ENCODE measurements at places on chromosomes 1 and 21.

DNA sequence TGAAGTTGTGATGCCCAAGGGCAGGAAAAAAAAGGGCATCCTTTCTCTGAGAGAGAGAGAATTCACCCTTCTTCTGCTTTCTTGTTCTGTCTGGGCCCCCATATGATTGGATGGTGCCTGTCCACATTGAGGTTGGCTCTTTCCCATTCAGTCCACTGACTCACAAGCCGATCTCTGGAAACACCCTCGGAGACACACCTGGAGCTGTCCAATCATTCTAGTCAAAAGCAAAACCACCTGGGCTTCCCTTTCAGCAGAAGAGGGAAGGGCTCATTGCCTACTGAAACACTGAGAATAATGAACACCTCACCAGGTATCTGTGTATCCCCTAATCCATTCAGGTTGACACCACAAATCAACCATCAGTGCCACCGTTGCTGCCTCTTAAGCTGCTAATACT lies 103.7 kb upstream of the GNG12 start:
- DNase-seq = no peak

DNA sequence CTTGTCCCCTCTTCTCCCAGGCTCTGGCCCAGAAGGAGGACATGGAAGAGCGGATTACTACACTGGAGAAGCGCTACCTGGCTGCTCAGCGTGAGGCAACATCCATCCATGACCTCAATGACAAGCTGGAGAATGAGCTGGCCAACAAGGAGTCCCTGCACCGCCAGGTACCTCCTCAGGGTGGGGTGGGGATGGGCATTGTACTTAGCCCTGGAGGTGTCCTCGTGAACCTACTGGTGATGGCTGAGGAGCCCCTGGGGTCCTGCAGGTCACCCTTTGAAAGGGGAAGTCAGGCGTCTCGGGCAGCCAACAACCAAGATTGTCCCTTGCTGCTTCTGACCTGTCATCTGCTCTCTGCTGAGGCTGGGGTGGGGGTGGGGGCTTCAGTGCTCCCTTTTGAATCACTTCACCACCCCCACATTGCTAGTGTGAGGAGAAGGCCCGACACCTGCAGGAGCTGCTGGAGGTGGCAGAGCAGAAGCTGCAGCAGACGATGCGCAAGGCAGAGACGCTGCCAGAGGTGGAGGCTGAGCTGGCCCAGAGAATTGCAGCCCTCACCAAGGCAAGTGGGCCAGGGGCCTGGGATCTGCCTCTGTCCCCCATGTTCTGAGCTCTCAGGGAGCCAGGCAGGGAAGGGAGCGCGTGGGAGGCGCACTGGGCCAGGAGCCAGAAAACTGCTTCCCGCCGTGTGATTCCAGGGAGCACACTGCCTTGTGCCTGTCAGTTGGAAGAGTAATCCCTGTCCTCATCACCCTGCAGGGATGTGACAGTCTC lies 19.7 kb downstream of the PPFIA4 start:
- DNase-seq = no peak

GRCh38 chr1:59418363-59419144 lies 121.7 kb downstream of the FGGY start:
- DNase-seq = no peak

DNA sequence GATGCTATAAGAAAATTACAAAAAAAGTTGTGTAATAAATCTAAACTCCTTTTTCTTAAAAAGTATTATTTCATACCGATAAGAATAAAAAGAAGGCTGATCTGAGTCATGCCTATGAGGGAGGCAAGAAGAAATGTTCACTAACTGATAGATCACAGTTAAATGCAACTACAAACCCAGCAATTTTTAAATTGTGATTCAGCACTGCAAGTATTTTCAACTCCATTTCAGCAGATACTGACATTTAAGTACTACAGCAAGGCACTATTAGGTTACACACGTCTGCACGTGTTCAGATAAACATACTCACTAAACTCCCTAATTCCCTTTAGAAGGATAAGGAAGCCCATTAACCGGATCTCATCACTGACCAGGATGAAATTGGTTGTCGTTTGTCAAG lies 213.3 kb upstream of the ZRANB2 start:
- DNase-seq = no peak

- DNase-seq = no peak
Measured at GRCh38 chr1:27116697-27117096, 38.2 kb downstream of the SLC9A1 start.

- no peak for DNase-seq
Measured at GRCh38 chr1:88737338-88737927, 53.4 kb downstream of the PKN2 start.

GRCh38 chr1:61280452-61280851 lies 198.1 kb downstream of the NFIA start:
- DNase-seq = no peak

- DNase-seq = no peak
Measured at GRCh38 chr1:2595261-2595811, 8.8 kb downstream of the PRXL2B start.

GRCh38 chr1:42210421-42211133 lies 46.0 kb upstream of the GUCA2A start:
- no peak for DNase-seq

- no peak for DNase-seq
Measured at GRCh38 chr1:48214820-48215219, 7.7 kb upstream of the SLC5A9 start.

DNA sequence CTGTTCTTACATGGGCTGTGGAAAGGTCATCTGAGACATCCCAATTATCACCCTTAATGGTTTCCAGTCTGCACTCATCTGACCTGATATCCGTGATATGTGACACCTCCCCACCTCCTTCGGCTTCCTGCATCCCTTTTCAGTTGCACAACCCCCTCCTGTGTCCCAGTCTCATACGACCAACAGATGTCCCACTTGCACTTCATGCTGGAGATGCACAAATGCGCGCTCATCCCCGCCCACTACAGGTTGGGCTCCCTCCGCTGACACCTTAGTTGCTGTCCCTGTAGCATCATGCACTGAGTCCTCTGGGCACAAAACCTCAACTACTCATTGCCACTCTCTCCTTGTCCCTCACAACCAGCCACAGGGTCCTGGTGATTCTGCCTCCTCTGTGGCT lies 94.4 kb downstream of the MIS18A start:
- DNase-seq = no peak

DNA sequence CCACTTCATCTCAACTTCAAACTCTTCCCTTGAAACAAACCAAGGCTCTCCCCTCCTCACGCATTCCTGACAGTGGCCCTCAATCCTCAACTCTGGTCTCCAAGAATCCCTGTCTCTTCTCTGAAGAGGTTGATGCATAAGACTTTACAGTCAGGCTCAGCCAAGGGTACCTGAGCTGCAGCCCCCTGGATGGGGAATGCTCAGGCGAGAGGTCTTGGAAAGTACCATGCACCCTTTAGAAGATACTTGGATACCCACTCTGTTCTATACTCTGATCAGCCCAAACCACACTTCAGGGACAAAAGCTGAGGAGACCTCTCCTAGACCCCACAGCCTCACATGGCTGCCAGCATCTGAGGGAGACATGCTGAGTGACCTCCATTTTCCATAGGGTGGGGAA lies 536 bp upstream of the PGLYRP3 start:
- DNase-seq = no peak

- no peak for DNase-seq
Measured at GRCh38 chr1:235127732-235128455, 743 bp downstream of the TOMM20 start.

GRCh38 chr21:44835647-44835973 lies 17.7 kb upstream of the SUMO3 start:
- no peak for DNase-seq

DNA sequence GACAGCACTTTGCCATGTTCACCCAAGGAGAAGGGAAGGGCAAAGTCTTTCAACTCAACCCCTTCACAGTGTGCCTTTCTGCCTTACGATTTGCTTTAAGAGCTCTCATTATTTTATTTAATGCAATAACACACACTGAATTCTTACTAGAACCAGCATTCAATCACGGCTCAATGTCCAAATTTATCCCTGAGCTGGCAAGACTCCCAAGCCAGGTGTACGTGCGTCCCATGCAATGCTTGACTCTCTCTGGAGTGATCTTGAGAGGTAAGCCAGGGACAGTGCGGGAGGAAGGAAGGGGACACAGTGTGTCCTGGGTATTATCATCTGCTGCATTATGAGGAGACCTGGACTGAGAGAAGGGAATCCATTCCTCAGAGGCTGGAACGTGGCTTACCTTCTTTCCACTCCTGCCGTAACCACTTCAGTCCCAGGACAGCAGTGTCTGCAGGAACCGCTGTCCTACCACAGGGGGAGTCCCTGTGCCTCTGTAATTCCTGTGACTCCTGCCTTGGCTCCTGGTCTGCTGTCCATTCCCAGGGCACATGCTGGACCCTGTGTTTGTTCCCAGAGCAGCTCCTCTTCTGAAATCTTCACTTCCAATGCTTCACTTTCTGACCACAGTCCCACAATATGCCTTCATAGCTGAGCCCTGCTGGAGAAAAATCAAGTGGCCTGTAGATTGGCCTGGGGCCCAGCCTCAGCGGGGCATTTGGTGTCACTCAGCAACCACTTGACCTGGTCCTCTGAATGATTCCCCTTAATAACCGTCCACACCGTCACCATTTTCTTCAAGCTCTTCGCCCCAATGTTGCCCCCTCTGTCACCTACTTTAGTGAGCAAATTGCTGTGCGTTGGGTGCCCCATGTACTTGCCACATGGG lies 28.6 kb upstream of the STUM start:
- DNase-seq = no peak

GRCh38 chr1:218415726-218416125 lies 70.6 kb downstream of the TGFB2 start:
- no peak for DNase-seq

DNA sequence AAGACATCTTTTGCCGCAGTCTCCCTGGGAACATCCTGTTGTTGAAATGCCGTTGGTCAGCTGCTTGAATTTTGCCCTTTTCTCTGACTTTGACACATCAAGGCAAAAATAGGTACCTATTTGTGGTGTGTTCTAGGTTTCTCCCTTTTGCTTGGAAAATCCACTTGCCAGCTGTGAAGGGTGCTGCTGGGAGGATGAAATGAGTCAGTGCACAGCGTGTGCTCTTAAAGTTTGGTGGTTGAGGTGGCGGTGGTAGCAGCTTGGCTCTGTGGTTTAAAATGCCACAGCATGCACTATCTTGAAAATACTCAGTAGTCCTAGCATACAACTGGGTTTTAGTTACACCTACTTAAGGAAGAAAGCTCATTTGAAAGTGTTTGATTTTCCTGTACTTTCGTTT lies 183.8 kb downstream of the DHRS3 start:
- peak; percentile 71 for DNase-seq

DNA sequence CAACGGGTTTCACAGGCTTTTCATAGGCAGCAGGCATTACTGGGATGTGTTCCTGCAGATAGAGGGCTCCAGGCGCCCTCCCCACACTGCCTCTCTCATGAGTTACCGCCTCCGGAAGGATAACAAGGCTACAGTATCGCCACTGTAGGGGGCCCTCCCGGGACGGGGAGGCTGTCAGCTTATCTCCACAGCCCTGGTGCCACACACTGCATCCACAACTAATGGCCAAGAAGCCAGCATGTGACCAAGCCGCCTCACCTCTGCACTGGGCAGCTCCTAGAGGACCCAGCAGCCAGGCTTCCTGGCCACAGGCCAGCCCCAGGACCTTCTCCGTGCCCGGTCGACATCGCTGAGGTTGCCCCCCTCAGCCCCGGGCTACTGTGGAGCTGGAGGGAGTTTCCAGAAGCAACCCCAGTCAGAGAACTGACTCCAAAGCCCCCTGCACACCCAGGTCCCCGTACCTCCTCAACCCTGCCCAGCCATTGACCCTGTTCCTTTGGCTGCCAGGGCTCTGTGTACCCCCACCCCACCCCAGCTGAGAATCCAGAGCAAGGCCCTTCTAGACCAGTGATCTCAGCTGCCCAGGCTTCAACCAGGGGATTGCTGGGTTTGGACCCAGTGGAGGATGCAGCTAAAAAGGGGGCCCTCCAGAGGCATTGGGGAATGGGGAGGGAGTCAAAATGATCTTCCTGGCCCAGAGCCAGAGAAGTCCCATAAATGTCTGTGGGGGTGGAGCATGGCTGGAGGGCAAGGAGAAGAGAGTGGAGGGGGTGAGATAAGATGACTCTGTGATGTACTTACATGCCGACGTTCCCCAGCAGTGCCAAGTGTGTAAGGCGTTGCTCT lies 45.0 kb downstream of the NEK2 start:
- DNase-seq = no peak

- DNase-seq = no peak
Measured at GRCh38 chr1:3560251-3560871, 50.9 kb downstream of the MEGF6 start.

DNA sequence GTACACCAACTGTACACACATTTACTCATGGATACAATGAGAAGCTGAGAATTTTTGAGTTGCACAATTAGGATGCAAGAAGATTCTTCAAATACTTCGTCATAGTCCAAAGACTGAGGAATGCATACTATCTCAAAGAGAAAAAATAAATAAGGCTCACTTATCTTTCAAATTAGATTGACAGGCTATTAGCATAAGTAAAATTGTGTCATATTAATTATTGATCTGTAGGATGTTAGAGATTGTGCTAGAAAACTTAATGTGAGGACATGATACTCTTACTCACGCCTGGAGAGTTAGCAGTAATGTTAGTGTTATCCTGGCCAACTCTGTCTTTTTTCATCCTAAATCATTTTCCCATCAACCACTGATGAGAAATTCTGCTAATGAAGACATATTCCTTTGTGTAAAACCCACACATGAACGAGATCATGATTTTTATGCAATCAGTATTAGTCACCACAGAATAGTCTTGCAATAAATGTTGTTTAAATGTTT lies 659.0 kb downstream of the LTN1 start:
- no peak for DNase-seq

DNA sequence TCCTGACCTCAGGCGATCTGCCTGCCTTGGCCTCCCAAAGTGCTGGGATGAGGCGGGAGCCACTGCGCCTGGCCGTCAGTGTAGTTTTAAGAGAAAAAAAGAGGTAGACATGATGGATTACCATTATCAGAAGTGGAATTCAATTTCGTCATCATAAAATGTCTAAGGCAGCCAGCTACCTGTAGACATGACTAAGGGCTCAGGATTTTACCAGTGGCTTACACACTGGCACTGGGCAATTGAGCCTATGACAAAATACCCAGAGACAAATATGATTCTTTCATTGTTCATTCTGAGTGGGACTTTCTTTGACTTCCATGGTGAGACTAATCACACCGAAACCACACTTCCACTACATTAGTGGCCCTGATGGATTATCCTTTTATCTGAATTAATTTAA lies 181.5 kb downstream of the GABPA start:
- no peak for DNase-seq

DNA sequence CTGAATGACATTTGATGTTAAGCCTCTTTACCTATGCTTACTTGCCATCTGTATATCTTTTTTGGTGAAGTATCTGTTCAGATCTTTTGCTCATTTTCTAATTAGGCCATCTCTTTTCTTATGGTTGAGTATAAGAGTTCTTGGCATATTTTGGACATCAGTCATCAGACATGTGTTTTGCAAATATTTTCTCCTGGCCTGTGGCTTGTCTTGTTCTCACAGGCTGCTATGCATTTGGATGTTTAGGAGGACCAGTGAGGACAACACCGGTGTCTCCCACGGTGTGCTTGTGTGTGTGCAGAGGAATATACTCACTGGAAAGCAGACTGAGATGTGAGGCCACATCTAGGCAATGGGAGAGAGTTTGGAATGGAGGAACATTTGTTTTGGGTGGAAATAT lies 87.1 kb upstream of the LYST start:
- DNase-seq = no peak

- DNase-seq = no peak
Measured at GRCh38 chr1:235327559-235328270, at the start of gene ARID4B. Gene ARID4B, minus strand, starts transcription at chr1:235328179. Its CDS starts 1,260 bp downstream, at chr1:235326919.
